NB4 (cell line): ENCODE measurements at places on chromosomes 3 and 15.

GRCh38 chr15:46442184-46442583 lies 807.4 kb downstream of the SQOR start:
- DNase-seq, result no peak

DNA sequence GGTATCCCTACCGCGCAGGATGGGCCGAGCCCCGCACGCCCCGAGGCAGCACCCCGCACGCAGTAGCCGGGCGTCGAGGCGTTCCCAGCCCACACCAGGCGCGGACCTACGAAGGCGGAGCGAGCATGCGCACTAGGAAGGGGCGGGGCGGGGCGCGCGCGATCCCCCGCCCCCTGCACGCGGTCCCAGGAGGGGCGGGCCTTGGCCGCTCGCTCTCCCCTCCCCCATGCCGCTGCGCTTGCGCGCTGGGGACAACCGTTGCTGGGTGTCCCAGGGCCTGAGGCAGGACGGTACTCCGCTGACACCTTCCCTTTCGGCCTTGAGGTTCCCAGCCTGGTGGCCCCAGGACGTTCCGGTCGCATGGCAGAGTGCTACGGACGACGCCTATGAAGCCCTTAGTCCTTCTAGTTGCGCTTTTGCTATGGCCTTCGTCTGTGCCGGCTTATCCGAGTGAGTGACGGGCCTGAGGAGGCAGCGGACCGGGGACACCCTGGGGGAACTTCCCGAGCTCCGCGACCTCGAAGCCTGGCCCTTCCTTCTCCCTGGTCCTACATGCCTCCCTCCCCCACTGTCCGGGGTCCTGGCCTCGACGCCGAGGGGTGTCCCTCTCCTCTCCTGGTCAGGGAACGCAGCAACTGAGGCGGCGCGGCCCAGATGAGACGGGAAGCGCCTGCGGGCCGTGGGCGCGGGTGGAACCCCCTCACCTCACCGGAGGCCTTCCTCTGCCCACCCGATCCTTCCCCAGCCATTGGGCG lies at the start of gene SPESP1:
TSS of gene SPESP1 (plus strand) at position 258 of the 755 bp plus-strand sequence. CDS start at position 387, 129 bp downstream.
- no peak for DNase-seq

DNA sequence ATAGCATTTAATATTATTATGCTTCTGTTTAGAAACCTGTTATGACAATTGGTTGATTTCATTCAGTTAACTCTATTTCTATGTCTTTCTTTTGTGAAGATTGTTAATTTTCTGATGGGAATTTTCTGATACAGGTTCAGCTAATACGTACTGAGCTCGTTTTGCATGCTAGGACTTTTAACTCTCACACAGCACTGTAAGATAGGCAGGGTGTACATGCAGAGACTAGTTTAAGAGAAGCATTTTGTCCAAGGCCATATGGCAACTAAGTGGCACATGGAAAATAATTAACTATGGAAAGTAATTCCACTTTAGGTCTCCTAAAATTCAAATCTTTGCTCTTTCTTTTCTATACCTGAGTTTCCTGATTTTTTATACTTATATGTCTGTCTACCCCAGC lies 81.9 kb downstream of the IL1RAP start:
- DNase-seq, result no peak

GRCh38 chr15:66655511-66655910 lies 46.5 kb upstream of the SMAD6 start:
- no peak for DNase-seq

GRCh38 chr15:42933886-42934667 lies 13.5 kb upstream of the TTBK2 start:
- DNase-seq, result peak; percentile 53

- peak; percentile 78 for DNase-seq
These were observed 9.4 kb downstream of the NAA50 start for GRCh38 chr3:113736548-113737089.

- no peak for DNase-seq
These were observed 185.8 kb upstream of the PPP2R3A start for GRCh38 chr3:135779590-135780235.

GRCh38 chr3:14869917-14870782 lies 51.4 kb downstream of the FGD5 start:
- DNase-seq, result no peak

DNA sequence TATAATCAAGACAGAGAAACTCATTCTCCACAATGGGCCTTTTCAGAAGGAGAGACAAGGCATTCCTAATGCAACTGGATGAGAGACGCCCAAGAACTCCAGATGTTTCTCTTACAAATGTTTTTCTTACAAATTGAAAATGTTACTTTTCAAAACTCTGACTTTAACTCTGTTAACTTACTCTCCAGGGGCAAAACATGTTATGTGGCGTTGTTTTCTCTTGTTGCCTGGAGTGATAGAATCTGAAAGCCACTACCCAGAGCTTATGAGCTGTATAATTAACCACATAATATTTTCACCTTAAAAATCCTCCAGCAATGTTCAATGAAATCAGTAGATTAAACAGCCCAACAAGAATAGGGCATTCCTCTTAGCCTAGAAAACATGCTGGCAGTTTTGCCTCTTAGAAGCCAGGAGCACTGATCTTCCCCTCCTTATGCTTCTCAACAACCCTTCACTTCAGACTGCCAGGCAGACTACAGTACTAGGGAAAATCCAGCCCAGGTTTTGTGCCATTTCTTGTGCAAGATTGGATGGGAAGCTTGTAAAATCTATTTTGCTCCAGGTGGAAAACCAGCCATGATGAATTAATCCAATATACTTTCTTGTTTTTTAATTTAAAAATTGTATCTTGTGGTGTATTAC lies 186.7 kb upstream of the GADL1 start:
- no peak for DNase-seq

- DNase-seq, result no peak
These were observed 3.6 kb downstream of the SNX1 start for GRCh38 chr15:64099379-64099778.

DNA sequence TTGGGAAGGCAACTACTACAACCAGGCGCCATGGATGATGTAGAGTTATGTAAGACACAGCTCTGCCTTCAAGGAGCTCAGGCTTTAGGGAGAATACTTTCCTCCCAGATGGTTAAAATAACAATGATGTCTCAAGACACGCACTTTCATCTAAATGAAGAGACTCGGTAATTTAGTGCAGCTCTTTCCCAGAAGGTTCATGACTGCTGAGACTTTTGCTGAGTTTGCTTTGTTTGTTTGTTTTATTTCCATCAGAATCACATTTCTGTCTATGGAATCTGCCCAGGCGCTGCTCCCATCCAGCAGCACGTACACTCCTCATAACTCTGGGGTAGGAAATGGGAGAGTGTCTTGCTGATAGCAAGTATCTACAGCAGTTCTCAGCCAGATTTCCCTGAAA lies 33.9 kb upstream of the MEX3B start:
- DNase-seq, result no peak

DNA sequence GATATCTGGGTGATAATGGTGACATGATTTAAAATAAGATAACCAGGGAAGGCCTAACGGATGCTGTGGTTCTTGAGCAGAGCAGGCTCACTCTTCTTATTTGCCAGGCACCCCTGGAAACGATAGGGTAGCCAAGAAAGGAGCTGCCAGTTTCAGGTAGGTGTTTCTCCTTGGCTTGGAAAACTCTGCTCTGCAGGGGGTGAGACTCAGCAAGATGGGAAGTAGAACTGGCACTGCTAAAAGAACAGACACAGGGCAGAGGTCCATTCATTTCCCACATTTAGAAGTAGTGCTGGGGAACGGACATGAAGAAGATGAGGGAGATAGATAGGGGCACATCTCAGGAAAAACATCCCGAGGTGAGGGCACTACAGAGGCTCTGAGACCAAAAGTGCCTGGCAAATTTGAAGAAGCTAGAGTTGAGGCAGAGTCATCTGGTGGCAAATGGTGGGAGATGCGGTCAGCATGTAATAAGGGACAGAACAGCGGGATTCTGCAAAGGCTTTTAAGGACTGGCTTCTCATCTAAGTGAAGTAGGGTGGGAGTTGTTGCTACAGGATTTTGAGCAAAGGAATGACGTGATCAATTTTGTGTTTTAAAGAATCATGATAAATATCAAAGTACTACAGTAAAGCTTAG lies 323.4 kb upstream of the PLSCR5 start:
- DNase-seq, result no peak

DNA sequence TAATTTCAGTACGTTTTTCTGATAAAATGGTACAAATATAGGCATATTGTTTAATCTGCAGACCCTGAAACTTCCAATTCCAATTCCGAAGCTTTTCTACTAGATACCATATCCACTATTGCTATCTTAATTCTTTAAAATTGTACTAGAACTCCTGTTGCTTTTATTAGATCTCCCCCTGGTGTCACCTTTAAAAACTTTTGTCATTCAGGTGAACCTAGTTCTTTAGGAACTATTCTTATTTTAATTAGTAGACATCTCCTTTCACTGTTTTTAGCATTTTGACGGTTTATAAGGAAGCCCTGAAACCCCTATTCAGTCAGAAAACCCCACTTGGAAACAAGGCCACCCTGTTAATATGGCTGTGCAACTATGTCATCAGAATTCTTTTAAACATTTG lies 22.3 kb downstream of the C2CD4B start:
- DNase-seq, result no peak

GRCh38 chr15:73153024-73153423 lies 100.8 kb downstream of the NEO1 start:
- no peak for DNase-seq

DNA sequence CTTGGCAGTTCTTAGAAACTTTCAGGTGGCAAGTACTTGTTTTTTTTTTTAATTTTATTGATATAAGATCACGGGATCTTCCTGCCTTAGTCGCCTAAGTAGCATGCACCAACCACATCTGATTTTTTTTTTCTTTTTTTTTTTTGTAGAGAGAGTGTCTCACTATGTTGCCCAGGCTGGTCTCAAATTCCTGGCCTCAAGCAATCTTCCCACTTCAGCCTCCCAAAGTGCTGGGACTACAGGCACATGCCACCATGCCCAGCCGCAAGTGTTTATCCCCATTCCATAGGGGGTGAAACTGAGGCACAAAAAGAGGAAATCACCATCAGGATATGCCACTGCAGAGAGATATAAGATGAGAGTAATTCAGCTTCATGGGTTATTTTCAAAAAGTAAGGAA lies 102.9 kb downstream of the IGF2BP2 start:
- no peak for DNase-seq

- DNase-seq, result no peak
These were observed 27.5 kb downstream of the NBEAL2 start for GRCh38 chr3:47007001-47007400.

GRCh38 chr3:57091521-57092273 lies 31.2 kb downstream of the SPATA12 start:
- no peak for DNase-seq

DNA sequence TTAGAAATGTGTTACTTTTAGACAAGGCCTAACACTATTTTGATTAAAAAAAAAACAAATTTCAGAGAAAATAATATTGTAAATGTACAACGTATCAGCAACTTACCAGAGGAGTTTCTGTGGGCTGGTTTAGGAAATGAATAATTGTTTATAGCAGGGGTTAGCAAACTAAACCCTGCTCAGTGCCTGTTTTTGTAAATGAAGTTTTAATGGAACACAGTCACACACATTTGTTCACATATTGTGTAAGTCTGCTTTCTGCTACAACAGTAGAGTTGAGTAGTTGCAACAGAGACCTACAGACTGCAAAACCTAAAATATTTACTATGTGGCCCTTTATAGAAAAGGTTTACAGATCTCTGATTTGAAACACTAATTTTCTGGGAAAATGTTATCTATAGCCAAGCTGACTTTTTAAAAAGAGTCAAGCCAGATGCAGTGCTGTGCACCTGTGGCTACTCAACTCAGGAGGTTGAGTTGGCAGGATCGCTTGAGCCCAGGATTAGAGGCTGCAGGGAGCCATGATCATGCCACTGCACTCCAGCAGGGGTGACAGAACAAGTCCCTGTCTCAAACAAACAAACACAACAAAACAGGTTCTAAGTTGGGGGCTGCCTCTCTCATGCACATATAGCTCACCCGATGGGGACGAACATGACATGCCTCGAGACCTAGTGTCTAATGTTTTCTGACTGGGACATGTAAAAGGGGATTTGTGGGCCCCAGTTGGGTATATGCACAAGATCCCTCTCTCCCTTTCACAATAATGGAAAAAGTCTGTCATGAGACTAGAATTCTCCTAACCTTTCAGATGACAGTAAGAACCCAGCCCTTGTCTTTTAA lies 182.5 kb downstream of the TNIK start:
- DNase-seq, result peak; percentile 32

- no peak for DNase-seq
These were observed 320.9 kb upstream of the ICE2 start for GRCh38 chr15:60799885-60800284.

DNA sequence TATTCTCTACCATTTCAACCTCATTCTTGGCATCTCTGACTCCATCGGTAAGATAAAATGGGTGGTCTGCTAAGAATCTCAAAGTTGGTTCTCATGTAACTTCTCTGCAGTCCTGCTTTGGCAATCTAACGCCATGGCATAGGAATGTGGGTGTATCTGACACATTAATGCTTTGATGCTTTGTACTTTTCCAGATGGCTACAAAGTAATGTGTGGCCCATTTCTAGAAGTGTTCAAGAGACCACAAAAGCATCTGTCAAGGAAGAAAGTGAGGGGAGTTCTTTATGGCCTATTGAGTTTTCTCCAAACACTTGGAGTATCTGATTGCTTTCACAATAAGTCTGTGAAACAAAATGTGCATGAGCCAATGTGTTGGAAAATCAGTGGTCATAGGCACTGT lies 339.9 kb upstream of the TGFBR2 start:
- DNase-seq, result no peak

GRCh38 chr3:153625506-153625905 lies 463.5 kb downstream of the RAP2B start:
- DNase-seq, result peak; percentile 10

GRCh38 chr3:71514621-71515020 lies 68.9 kb downstream of the FOXP1 start:
- no peak for DNase-seq

GRCh38 chr15:40058476-40059140 lies 19.6 kb upstream of the SRP14 start:
- peak; percentile 80 for DNase-seq

DNA sequence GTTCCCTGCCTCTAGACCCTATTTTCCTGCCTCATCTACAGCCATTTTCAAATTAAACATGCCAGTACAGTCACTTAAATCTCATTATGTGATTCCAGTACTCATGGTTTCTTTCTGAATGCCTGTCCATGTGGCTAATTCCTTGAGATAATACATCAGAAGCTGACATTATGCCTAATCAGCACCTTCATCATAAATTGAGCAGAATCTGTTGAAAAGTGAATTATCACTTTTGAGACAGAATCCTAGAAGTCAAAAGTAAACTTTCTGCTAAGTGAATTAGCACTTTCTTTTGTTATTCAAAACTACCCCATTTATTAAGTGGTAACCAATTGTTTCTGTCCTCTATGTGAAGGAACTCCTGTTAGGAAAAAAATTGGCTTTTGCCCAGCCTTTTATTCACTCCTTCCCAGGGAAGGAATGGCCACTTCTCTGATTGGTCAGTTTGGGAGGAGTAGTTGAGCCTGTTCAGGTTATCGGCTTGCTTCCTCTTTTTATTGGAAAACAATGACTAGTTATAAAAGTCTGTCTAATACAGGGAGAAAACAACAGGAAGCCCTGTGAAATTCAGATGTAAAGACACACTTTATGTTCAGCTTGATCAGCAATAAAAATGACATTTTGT lies 40.5 kb downstream of the OSTN start:
- DNase-seq, result no peak

DNA sequence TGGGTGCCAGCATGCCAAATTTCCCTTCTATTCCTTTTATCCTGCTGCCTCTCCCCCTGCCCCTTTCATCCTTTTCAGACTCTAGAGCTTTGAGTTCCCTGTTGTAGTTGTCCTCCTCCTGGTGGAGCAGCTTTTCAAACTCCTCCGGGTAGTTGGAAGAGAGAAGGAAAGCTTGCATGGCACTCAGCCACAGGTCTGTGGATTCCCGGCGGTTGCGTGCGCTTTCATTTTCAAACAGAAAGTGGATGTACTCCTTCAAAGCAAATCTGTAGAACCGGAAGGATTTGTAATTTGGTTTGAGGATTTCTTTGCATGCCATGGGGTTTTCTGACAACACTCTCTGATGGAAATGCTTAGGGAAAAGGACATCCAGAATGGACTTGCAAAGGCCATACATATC lies 68.1 kb upstream of the DCLK3 start:
- no peak for DNase-seq
